SW 1271 (cell line): ENCODE measurements at places on chromosomes 11 and 22.

GRCh38 chr11:58024601-58025091, 965 bp downstream of the OR9Q1 start:
- DNase-seq = no peak

- no peak for DNase-seq
Observed at GRCh38 chr11:15937601-15938120, 418.7 kb downstream of the SOX6 start.

GRCh38 chr11:61949169-61950034, 749 bp upstream of the BEST1 start:
- peak; percentile 11 for DNase-seq

GRCh38 chr11:96237766-96238266, 105.2 kb downstream of the MAML2 start:
- DNase-seq = no peak

GRCh38 chr11:111403051-111403726, 24.1 kb upstream of the POU2AF1 start:
- no peak for DNase-seq

DNA sequence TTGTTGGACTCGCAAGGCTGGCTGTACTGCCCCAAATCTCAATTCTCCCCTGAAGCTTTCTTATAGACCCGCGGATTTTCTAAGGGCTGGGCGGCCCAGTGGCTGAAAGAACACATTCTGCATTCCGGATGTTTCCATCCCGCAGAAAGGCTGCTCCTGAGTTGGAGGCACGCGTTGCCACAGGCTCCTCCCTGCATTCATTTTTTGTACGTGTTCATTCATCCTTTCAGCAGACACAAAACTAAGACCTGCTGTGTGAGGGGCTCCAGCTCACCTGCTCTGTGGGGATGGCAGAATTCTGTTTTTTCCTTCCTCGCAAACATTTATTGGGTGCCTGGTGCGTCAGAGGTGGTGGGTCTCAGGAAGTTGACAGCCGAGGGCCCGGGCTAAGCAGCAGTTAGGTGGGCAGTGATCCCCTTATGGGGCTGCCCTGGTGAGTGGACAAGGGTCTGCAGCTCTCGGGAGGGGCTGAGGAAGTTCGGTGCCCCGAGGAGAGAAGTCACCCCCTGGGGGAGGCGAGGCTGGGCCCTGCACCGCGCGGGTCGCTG, 23.7 kb downstream of the SHANK3 start:
- DNase-seq = no peak

- DNase-seq = no peak
Observed at GRCh38 chr22:19213001-19213400, 34.5 kb upstream of the SLC25A1 start.

DNA sequence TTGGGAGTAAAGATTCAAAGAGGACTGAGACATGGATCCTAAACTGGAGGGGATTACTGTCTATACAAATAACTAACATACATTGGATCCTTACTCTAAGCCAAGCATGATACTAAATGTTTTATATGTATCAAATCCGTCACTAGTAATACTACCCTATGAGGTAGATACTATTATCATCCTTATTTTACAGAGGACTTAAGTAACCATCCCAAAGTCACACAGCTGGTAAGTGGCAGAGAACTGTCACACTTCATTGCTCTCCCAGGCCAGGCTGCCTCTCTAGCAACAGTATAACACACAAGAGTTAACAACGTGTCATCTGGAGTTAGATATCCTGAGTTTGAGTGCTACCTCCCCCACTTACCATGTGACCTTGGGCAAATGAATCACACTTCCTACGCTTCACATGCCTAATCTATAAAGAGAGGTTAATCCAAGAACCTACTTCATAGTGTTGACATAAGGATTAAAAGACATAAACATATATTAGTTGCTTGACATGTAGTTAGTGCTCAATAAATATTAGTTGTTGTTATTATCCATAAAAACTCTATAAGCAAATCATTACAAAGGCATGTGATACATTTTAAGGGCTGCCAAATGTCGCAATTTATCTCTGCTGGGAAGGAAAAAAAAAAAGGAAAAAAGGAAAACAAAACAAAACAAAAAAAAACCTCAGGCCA, 33.8 kb upstream of the SPON1 start:
- no peak for DNase-seq
